Parietal lobe (tissue), 2 donors: ENCODE measurements at places on chromosomes 1 and 21. TPM values are rescaled to one million over a fixed set of nuclear protein-coding genes. Genes with fewer than 3 reads are reported as not detected.

G0S2 gene
- 2.2 TPM for total RNA-seq

ASPM gene
- 16.6 TPM for total RNA-seq

LINGO4 gene
- total RNA-seq: not detected

RAP1GAP gene
- total RNA-seq: 31.6 TPM

ZBTB8OS gene
- total RNA-seq: 34.7 TPM

ACTA1 gene
- 1.6 TPM for total RNA-seq

KIAA1614 gene
- total RNA-seq: 4.4 TPM

SLC2A5 gene
- total RNA-seq: 0.94 TPM

WNT9A gene
- 2.8 TPM for total RNA-seq

C4BPB gene
- not detected for total RNA-seq

IL19 gene
- total RNA-seq: not detected

SPATA46 gene
- total RNA-seq: not detected

ALDH4A1 gene
- 7.2 TPM for total RNA-seq

LIPI gene
- not detected for total RNA-seq

FAM72C gene
- total RNA-seq: 0.31 TPM

CELA3B gene
- total RNA-seq: not detected

SPRR2F gene
- not detected for total RNA-seq

ECE1 gene
- 11.0 TPM for total RNA-seq

CLEC20A gene
- not detected for total RNA-seq

SEC16B gene
- 1.3 TPM for total RNA-seq

OBSCN gene
- total RNA-seq: 124 TPM

RAB42 gene
- 1.9 TPM for total RNA-seq

PCP4L1 gene
- total RNA-seq: 1.9 TPM

ARF1 gene
- total RNA-seq: 107 TPM

CCT3 gene
- 302 TPM for total RNA-seq

OR10Z1 gene
- not detected for total RNA-seq
